Activated gamma-delta T cell treated with Interleukin-2 at 50 U/mL for 16 hours (primary cell): ENCODE measurements at places on chromosomes 16 and 17.
A peak's percentile ranks its signal among the peaks of the same experiment; 100 is the strongest.

- no peak for DNase-seq
Measured at GRCh38 chr17:28760601-28761562, 17.1 kb downstream of the TRAF4 start.

GRCh38 chr16:2881783-2882649 is 999 bp upstream of the FLYWCH2 start:
- DNase-seq: peak; percentile 33

DNA sequence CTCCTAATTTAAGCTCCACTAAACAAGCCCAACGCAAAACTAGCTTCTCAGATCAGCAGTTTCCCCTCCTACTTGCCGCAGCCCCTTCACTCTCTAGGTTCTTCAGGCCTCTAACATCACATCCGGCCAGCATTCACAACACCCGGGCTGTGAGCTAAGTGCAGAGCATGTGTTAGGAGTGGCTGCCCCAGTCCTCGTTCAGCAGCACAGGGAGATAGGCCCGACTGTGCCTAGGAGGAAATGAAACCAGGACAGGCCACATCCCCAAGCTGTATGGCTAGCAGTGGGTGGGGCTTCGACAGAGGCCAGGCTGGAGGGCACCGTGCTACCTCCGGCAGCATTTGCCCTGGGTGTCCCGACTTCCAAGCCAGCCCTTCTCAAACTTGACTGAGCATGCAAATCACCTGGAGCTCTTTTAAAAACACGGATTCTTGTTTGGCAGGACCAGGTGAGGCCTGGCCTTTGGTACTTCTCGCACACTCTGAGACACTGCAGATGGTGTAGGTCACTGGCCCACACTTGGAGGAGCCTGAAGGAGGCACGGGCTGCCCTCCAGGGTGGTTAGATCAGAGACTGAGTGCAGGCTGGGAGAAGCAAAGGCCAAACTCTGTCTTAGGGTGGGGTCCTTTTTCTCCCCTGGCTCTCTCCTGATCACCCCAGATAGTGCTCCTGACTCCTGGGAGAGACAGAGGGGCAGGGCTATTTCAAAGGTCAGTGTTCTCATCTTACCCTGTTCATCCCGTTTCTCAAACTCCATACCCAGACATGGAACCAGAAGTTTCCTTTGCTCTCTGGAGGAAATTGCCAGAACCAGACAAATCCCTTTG is 202.0 kb downstream of the C16orf78 start:
- no peak for DNase-seq

DNA sequence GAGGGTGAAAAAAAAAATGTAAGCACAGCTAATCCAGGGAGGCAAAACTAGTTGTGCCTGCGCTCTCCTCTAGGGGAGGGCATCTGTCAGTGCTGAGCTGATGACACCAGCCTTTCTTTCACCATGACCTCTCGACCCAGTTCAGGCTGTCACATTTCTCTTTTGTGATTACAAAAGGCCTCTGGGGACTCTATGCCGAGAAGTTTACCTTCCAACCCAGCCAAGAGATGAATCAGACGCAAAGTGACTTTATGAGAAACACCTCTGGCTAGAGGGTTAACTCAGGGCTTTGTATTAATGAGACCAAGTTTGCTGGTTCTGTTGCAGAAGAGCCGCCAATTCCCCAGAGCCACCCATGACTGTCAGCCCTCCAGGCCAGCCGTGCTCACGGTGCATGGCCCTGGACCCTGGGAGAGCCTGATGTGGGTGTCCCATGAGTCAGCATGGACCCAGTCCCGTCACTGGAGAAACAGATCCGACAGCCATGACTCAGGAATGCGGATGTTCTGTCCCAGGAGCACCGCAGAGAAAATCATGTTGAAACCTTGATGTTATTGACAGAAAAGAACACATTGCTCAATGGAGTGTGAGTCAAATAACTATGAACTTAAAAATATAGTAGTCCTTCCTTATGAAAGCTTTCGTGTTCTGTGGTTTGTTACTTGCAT is 437.2 kb downstream of the HS3ST3B1 start:
- no peak for DNase-seq

DNA sequence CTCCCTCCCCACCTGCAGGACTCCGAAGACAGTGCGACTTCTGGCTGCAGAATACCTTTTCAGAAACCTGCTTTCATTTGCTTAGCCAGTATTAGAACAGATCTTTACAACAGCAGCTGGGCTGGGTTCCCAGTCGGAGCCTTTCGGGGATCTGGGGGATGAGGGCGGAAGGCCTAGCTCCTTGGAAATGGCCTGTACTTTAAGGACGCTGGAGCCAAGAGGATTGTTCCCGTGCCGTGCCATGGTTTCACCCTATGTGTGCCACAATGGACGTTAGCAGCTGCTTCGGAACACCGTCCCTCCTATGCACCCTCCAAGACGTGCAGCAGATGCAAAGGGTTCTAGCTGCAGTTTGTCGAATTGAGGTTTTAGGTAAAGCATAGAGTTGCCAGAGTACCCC is 16.2 kb downstream of the KCTD2 start:
- no peak for DNase-seq

GRCh38 chr16:47990676-47991075 is 165.1 kb downstream of the ABCC12 start:
- no peak for DNase-seq
